ENCODE measurements at places on chromosomes 5 and 9.

- DNase-seq, result no peak
Observed at GRCh38 chr5:20102293-20102692, 114.3 kb upstream of the CDH18 start.

DNA sequence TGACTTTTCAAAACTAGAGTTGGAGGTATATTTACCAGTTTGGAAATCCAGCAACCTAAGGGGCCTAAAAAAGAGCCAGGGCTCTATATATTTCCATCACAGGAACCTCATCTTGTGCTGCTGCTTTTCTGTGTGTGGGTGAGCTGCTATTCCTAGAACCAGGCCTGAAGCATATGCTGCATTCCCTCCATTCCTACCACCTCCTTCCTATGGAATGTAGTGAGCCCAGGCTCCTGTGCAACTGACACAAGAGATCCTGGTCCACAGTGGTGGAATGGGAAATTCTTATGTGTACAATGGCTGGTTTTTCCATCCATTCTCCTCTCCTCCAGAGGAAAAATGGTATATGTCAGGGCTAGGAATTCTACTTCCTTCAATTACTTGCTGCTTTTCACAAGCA lies 39.1 kb downstream of the SPEF2 start:
- no peak for DNase-seq

DNA sequence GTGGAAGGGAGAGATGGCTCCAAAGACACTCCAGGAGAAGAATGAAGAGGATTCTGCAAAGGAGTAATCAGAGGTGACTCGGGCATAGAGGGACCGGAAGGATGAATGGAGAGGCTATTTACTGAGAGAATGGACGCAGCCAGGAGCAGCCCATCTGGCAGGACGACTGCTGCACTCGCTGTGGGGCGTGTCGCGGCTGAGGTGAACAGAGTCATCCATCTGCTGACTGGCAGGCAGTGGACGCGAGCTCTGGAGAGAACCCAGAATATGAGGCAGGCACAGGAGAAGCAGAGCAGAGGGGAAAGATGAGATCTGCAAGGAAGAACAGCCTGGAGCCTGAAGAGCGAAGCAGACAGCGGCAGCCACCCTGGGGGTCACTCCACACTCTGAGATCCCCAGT lies 16.4 kb downstream of the FGF1 start:
- no peak for DNase-seq

GRCh38 chr9:69470186-69470977 lies 145.4 kb downstream of the ENTREP1 start:
- no peak for DNase-seq

DNA sequence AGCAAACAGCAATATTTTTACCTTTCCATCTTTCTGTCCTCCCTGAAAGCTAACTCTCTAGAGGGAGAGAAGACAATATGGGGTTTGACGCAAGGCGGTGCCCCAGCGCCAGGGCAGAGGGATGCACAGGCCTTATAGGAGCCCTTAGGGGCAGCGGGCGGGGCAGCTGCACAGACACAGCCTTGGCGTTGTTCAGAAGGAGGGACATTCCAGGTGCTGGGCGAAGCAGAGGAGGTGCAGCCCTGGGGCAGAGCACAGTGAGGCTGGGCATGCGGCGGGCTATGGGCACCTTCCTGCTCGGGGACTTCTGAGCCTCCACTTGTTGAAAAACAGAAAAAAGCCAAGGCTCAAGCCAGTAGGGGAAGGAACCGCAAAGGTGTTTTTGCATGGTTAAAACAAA lies 33.7 kb upstream of the BICD2 start:
- DNase-seq, result no peak

GRCh38 chr5:176360894-176361436 lies 599 bp downstream of the KIAA1191 start:
- no peak for DNase-seq

DNA sequence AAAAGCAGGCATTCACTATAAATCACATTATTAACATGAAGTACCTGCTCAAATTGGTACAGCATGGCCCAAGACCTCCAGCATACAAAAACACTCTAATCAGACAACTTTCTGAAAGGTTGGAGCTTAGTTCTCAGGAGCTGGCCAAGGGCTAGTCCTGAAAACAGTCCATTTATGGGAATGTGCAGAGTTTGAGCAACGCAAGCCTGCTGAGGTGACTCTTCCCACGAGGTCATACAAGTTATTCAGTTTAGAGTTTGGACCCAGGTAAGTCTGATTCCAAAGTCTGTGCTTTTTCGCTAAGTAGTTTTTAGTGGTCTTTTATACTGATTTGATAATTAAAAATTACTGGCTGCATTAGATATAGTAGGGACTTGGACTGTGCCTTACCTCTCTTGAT lies 52.6 kb downstream of the AP3S1 start:
- DNase-seq, result no peak

DNA sequence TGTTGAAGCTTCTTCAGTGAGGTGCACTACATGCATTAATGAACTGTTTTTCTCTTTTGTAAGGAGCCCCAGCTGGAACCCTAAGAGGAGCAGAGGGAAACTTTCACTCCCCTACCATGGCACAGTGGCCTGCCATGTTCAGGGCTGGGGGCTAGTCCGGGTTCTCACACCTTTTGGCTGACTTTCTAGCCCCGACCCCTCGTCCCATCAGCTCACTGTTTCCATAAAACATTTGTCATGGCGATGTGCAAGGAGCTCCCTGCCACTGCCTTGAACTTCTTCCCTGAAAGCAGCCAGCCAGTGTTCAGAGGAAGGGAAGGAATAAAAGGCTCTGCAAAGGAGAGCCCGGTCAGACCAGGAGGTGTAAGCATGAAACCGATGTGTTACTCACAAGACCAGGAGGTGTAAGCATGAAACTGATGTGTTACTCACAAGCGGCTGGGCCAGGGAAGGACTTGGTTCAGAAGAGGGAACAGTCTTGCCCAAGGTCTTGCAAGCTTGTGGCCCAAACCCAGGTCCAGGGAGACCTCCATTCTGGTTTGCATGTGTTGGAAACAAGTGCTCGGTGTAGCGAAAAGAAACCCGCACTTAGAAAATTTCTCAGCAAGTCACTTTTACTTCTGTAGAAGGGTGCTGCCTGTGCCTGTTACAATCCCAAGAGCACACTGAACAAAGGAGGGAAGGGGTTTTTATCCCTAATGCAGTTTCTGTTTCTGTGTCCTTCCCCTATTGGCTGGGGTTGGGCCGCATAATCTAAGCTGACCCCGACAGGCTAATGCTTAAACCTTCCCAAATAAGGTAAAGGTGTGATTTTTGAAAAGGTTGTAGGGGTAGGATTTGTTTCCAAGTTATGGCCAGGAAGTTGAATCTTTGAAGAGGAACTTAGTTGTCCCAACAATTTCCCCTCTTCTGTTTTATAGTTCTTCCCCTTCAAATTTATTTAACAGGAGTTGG lies 3.4 kb upstream of the ABO start:
- DNase-seq, result no peak

DNA sequence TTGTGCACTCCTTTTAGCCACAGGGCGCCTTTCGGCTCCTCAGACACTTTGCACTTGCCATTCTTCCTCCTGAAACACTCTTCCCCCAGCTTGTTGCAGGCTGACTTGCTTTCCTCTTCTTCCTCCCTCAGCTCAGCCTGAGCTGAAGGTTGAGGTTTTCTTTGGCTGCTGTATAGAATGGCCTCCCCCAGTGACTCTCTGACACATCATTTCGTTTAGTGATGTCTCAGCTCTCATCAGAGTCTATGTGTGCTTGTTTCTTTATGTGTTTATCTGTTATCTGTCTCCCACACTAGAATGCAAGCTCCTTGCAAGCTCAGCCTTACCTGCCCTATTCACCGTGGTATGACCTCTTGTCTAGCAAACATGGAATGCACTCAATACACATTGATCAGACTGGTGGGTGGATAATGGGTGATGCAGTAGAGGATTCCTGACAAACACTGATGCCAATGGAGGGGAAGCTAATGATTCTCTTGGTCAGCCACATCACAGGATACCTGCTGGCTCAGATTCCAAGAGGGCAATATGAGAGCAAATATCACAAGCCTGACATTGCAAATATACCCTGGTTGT lies 112.9 kb upstream of the STC2 start:
- DNase-seq, result no peak

DNA sequence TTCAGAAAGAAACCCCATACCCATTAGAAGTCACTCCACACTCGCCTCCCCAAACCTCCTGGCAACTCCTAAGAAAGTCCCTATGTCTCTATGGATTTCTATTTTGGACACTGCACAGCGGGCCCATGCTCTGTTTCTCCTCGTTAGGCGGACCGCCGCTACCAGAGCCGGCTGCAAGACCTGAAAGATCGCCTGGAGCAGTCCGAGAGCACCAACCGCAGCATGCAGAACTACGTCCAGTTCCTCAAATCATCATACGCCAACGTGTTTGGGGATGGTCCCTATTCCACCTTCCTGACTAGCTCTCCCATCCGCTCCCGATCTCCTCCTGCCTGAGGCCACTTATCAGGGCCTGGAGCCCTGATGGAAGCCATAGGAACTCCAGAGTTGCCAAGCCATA lies 4.6 kb upstream of the GLE1 start:
- DNase-seq, result no peak
